Stimulated activated CD4-positive, alpha-beta T cell treated with anti-CD3 and anti-CD28 coated beads, Interleukin-1b, Interleukin-23, amount 100 ng/mL, for 1 hour (primary cell): ENCODE measurements at places on chromosomes 6 and 20.

GRCh38 chr6:41191569-41191968 is 9.4 kb downstream of the TREML2 start:
- DNase-seq: peak; percentile 21

- DNase-seq: no peak
These were observed 78.6 kb downstream of the EDN3 start for GRCh38 chr20:59378966-59379365.

DNA sequence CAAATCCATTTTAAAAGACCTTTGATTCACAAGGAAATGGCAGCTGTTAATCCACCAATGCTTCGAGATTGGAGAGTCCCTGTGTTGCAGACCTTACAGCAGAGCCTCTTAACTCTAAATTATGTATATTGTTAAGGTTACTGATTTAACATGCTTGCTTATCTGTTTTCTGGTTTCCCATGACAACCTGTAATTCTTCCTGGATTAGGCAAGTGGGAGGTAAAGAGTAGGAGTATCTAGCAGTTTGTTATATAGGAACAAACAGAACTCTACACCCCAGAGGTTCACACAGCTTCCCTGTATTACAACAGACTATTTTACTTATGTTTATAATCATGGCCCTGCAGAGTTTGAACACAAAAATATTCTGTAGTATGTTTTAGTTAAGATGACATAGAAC is 39.5 kb downstream of the NKX2-4 start:
- no peak for DNase-seq

DNA sequence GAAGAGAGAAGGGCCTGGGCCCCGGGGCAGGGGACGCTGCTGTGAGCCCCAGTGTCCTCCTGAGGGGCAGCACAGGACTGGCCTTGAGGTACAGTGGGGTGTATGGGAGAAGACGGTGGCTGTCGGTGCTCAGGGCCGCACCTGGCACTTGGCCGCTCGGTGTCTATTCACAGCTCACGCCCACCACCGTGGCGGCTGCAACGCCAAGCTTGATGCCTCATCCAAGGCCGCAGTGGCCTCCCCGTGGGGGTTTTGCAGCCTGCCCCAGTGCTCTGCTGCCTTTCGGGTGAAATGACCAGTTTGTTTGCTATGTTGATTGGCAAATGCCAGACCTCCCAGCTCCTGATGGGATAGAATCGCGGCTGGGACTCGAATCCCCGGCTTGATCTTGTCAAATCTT is 79.5 kb upstream of the SLCO4A1 start:
- no peak for DNase-seq

DNA sequence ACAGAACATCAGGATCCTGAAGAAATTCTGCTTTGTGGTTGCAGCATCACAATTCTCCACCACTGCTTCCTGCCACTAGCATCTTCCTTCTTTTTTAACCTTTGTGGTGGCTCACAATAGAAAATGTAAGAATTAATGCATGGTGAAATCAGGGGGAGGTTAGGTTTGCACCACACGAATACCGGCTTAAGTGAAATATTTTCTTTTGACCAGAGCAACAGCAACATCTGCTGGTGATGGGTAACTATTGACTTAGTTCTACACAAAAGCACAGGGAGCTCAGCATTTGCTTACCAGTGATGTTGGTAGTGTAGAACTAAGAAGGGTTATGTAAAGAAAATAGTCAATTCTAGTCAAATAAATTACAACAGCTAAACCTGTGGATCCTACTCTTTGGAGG is 280.5 kb downstream of the SYNE1 start:
- no peak for DNase-seq

DNA sequence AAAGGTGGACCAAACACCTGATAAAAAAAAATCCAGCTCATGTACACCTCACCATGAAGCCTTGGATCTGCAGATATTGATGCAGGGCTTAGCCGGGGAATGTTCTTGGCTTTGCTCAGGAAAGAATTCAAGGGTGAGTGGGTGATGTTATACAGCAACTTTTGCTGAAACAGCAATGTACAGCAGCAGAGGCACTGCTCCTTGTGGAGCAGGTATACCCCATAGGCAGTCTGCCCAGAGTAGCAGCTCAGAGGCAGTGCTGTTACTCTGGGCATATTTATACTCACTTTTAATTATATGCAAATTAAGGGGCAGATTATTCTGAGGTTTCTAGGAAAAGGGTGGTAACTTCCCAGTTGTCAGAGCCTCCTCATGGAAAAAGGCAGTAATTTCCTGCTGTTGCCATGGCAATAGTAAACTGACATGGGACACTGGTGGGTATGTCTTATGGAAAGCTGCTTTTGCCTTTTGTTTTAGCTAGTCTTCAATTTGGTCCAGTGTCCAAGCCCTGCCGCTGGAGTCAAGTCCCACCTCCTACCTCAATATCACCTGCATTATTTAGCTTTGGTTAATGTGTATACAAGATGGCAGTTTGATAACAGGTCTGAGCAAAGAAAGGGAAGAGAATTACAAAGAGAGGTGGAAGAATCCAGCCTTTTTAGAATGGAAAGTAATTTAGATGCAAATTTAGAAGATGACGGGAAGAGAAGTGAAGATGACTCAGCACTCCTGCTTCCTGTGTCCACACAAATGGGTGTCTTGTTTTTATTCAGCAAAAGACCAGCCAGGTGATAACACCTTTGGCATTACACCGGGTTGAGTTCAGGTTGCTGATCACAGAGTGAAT is 110.1 kb upstream of the JAG1 start:
- DNase-seq: no peak

DNA sequence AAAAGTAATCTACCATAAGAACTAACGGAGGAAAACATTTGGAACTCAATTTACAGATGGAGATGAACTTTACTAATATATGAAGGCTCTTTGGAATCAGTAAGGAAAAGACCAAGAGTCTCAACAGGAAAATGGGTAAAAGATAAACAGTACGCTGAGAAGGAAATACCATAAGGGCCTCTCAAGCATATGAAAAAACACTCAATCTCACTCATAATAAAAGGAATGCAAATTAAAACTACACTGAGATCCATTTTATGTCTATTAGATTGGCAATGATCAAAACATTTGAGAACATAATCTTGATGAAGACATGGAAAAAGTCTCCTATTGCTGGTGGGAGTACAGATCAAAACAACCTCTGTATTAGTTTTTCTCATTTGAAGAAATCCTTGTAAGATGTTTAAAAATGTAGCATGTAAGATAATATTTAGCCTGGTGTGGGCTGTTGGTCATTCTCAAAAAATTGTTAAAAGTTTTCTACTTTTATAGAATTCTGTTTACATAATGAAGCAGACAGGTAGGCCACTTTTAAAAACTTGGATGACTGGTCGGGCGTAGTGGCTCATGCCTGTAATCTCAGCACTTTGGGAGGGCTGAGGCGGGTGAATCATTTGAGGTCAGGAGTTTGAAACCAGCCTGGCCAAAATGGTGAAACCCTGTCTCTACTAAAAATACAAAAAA is 14.5 kb downstream of the REV3L start:
- no peak for DNase-seq

GRCh38 chr6:168122011-168122410 is 43.0 kb upstream of the FRMD1 start:
- no peak for DNase-seq

GRCh38 chr6:133079901-133080300 is 161.3 kb upstream of the EYA4 start:
- no peak for DNase-seq

DNA sequence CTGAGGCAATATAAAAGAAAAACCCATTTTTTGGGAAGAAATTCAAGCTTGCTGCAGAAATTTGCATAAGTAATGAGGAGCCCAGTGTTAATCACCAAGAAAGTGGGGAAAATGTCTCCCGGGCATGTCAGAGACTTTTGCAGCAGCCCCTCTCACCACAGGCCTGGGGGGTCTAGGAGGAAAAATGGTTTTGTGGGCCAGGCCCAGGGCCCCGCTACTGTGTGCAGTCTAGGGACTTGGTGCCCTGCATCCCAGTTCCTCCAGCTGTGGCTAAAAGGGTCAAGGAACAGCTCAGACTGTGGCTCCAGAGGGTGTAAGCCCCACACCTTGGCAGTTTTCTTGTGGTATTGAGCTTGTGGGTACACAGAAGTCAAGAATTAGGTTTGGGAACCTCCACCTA is 209.7 kb downstream of the HDGFL1 start:
- DNase-seq: no peak

- DNase-seq: no peak
These were observed 54.3 kb upstream of the BMP6 start for GRCh38 chr6:7671581-7671980.

DNA sequence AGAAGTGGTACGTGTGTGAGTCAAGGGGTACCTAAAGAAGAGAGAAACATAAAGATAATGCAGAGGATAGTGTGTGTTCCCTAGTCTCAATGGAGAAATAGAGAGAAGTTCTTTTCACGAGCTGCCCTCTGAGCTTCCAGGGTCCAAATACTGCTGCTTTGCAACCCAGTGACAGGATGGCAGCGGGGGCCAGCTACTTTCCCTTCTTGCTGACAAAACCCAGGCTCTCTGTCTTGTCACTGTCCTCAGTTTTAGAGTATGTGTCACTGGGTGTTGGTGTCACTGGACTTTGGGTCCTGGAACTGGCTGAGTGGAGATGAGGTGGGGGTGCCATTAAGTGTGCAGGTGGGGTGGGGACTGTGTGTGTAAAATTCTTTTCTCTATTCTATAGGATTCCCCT is 265.6 kb downstream of the CDC5L start:
- DNase-seq: no peak

DNA sequence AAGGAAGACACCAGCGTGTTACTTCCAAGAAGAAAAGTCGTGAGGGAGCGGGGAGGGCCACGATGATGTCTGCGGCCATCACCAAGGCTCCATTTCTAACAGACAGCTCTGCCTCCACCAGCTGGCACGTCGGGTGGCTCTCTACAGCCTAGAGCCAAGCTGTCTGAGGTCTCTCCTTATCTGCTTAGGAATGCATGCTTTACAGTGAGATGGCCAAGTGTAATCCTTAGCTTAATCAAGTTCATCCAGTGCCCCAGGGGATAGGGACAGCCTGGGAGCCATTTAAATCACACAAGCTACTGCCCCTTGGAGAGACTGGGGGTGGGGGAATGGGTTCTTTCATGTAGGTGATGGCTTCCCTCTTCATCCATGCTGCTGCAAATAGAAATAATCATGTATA is 213.8 kb upstream of the CST7 start:
- no peak for DNase-seq

DNA sequence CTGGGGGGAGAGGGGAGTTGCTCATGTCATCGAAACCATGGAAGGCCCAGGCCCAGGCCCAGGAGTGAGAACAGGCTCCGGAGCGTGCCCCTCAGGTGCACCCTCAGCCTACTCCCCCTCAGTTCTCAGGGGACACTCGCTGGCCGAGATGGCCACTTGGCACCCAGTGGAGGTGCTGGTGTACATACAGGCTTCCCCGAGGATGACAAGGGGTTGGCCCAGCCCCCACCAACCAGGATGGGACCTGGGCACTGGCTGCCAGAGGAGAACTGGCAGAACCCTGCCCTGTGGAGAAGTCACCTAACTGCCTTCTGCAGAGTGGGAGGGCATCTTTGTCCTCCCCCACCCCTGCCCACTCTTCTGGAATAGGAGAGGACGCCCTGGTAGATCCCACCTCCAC is 9.5 kb downstream of the NKX2-2 start:
- DNase-seq: no peak

DNA sequence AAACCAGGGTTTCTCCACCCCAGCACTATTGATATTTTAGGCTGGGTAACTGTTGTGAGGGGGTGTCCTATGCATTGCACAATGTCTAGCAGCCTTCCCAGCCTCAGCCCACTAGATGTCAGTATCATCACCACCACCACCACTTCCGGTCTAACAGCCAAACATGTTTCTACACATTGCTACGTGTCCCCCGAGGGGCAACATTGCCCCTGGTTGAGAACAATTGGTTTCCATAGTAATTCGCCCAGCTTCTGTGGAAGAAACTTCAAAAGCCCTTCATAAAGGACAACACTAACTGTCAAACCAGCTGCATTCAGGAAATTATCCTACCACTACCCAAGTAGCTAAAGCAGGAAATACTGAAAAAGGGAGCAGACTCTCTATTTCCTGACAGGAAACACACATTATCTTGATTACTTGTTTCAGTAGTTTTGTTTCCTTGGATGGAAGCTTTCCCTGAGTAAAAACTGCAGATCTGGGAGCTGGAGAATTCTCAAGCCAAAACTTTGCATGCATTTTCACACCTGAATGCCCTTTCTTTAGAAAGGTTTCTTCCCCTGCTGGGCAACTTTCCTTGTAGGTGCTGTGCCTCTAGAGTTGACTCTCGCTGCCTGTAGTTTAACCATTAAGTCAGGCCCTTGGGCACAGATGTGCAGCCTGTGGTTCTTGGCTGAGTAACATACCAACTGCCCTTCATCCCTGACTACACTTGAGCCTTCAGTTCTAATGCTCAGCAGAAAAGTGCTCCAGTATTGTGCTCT is 23.6 kb downstream of the PKHD1 start:
- DNase-seq: peak; percentile 37

DNA sequence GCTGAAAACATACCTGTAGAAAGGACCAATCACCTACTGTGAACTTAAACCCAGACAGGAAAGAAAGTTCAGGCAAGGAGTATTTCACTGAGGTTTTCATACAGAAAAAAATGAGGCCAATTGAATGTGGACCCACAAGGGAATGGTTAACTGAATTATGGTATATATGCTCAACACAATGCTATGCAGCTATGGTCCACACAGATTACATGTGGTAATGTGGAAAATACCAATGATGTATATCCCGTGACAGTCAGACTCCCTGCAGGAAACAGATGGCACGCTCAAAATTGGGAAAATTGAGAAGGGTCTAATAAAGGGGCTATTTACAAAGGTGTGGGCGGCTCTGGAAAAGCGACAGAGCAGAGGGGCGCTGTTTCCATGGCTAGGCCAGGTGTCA is 47.1 kb upstream of the PIM1 start:
- no peak for DNase-seq

DNA sequence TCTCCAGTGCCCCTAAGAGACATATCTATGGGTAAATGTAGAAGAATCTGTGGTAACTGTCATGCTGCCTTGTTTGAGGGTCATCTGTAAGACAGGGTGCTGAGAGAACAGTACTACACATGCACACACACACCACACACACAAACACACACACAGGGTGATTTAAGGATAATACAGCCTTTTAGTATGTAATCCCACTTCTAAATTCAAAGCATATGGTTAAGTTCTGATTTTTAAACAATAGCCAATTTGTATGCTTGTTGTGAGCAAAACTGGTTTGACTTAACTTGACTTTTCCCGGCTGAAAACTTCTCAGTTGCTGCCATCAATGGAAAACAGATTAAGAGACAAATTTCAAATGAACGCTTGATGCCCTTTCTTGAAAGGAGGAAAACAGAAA is 241.8 kb downstream of the ADGRG6 start:
- DNase-seq: no peak
